Pancreas (tissue), 10 donors: ENCODE measurements at places on chromosomes 3 and 15.

GRCh38 chr3:159263750-159264553 is 462.1 kb downstream of the MFSD1 start:
- DNase-seq, result no peak

GRCh38 chr3:45635475-45636256 is 41.1 kb downstream of the LIMD1 start:
- DNase-seq, result no peak

- DNase-seq, result no peak
Observed at GRCh38 chr3:20405744-20406143, 219.7 kb upstream of the SGO1 start.

- no peak for DNase-seq
Observed at GRCh38 chr3:47890828-47891612, 88.1 kb downstream of the DHX30 start.

GRCh38 chr3:38487323-38487722 is 8.8 kb upstream of the EXOG start:
- DNase-seq, result no peak

DNA sequence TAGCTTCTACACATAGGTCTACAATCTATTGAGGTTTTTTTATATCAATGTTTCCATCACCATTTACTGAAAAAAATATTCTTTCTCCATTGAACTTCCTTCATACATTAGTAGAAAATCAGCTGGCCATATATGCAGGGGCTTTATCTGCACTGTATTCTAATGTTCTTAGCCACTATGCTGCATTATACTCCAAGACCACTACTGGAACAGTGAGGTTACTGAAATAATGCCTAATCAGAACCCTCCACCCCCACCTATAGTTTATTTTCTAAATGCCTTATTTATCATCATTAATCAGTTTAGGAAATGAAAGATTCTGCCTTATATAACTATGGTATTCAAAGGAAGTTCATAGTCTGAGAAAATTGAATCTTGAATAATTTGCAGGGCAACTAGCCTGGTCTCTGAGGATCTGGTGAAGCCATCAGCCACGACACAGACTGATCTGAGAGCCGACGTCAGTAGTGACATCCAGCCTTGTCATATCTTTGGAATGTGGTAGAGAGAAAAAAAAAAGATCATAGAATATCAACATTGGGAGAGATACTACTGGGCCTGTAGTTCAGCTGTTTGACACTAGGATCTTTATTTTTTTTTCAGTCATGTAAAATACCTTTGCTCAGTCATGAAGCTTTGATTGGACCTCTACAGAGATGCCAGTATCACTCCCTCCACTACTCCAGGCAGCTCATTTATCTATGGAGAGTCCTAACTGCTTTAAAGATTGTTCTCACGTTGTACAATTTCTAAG is 66.6 kb downstream of the P3H2 start:
- DNase-seq, result no peak

DNA sequence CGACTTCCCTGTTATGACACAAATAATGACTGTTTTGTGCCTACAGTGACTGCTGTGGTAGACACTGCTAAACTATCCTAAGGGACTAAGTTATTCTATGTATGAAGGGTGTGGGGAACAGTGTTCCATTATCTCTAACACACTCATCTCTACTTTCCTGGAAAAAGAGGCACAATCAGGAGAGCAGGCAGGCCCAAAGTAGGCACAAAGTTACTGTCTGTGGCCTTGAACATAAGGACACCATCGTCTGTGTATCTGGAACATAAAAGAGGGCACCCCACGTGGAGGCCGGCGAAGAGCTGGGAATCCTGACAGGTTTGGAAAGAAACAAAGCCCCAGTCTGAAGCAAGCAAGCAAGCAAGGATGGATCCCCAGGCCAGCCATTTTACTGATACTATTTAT is 1.5 kb downstream of the ABCC5 start:
- no peak for DNase-seq

- DNase-seq, result no peak
Observed at GRCh38 chr3:64299206-64299605, 73.9 kb upstream of the PRICKLE2 start.

- DNase-seq, result no peak
Observed at GRCh38 chr15:31384568-31384967, 57.9 kb downstream of the KLF13 start.

DNA sequence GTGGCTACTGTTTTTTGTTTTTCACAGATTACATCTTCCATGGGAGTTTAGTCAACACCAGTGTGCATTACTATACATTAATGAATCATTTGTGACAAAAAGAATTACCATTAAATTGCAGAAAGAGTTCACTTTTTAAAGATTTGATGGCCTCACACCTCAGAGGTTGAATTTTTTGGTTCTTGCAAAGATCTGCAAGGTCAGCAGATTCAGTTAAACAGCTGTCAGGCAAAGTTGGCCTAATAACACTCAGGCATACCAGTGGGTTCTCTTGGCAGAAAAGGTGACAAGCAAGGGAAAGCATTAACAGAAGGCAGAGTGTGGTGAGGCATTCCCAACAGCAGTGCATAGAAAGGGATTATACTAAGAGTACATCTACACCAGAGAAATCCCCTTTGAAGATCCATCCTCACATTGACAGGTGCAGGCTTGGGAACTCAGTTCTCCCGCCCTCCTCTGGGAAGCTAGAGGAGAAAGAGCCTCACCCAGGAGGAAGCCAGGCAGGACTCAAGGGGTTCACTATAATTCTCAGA is 24.3 kb upstream of the PTX3 start:
- no peak for DNase-seq

GRCh38 chr3:196016059-196016458 is 65.8 kb downstream of the TFRC start:
- DNase-seq, result no peak

DNA sequence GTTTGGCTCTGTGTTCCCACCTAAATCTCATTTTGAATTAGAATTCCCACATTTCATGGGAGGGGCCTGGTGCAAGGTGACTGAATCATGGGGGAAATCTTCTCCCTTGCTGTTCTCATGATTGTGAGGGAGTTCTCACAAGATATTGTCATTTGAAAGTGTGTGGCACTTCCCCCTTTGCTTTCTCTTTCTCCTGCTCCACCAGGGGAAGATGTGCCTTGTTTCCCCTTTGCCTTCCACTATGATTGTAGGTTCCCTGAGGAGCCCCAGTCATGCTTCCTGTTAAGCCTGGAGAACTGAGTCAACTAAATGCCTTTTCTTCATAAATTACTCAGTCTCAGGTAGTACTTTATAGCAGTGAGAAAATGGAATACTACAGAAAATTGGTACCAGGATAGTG is 157.2 kb upstream of the TPRG1 start:
- DNase-seq, result no peak

- no peak for DNase-seq
Observed at GRCh38 chr3:130748981-130749380, 2.4 kb upstream of the PIK3R4 start.

DNA sequence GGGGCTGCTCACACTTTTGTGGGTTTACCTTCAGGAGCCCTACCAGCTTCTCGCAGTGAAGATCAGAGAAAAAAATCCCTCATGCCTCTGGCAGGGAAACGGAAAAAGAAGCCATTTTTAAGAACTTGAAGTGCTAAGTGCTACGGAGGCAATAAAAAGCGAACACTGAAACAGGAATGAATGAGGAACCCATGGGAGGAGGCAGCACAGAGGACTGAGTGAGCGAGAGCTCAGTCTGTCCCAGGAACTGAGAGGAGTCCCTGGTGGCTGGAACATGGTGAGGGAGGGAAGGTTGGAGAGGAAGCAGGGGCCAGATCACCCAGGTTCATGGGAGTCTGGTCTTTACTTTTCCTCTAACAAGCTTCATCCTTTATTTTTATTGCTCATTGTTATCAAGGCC is 228.1 kb upstream of the PROK2 start:
- no peak for DNase-seq

DNA sequence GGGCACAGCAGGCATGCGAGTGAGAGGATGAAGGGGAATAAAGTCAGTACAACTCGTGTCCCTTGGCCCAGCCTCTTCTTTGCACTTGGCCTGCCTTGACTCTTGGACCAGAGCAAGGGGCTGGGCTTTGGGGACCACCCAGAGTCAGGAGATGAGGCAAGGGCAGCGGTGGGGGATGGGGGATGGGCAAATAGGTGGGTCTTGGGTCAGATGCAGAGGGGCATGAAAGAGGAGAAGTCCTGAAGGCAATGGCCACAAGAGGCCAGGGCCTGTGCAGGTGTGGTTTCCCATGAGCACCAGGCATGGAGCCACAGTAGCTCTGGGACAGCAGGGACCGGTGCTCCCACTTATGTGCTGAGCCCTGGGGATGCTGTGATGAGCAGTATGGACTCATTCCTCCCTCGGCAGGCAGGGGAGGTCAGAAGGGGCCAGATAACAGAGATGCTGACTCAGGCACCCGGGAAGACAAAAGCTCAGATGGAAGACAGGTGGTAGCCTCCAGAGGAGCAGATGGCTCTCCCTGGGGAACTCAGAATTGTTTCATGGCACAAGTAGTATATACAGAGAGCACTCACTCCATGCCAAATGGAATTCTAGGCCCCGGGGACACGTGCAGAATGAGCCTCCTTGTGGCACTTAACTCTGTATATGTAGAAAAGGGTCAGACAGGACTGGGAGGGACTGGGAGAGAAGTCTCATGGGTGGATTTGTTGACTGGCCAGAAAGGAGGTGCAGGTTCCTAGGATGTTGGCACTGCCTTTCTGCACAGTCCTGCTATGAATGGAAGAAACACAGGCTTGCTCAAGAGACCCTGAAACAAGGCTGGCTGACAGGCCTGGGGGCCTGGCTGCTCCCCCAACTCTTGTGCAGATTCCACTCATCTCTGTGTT is 14.3 kb downstream of the ZBTB47 start:
- no peak for DNase-seq

GRCh38 chr3:44416031-44417030 is 61.1 kb downstream of the ZNF445 start:
- no peak for DNase-seq

GRCh38 chr15:68152342-68152741 is 52.8 kb downstream of the CALML4 start:
- DNase-seq, result no peak

DNA sequence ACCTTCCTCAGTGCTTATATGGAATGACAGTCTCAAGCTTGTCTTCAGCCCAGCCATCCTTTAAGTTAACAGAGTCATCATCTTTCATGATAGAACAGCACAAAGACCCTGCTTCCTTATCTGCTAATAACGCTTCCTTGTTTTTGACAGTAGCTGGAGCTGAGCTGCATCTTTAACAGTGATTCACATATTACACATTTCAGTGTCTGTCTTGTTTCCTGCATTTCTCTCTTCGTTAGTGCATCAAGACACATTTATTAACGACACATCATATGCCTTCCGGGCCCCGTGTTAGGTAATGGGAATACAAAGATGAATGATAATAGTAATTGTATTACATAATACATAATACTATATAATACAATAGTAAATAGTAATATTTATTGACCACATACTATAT is 30.2 kb upstream of the GREM1 start:
- DNase-seq, result no peak

- no peak for DNase-seq
Observed at GRCh38 chr3:39015418-39015817, 36.3 kb downstream of the SCN11A start.

DNA sequence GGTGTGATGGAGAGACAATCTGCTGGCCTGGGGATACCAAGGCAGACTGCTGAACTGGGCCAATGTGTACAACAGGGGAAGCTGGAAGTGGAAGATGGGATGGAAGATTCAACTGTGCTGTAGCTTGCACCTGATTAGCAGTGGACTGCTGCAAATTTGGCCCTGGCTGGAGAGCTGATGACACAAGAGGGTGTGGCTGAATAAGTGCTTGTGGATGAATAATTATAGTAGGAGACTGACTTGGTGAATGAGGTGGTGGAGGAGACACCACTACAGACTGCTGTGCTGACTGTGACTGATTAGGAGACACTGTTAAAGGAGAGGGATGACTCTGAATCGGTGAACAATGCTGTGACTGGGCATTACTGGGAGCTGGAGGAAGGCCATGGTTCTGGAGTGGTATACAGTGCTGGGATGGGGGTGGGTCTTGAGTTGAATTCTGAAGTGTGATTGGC is 52.5 kb downstream of the PHC3 start:
- no peak for DNase-seq

DNA sequence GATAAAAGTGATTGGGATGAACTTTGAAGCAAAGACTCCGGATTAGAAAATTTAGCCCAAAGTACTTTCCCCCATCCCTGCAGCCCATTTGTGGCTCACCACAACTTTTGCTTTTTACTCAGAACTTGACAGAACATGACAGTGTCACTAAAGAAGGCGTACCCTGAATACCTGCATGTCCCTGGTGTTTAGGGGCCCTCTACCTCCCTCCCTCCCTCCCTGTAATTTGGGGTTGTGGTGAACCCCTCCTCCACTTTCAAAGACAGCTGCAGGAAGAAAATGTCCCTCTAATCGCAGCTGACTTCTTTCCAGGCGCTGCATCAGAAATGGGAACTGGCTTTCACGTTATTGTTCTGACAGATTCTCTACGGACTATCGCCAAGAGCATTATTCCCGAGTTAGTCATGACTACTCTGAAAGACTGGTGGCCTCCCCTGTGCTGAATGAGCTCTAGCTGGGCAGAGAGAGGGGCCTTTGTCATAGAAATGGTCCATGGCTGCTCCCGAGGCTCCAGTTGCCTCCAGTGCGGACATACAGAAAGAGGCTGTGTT is 93.2 kb upstream of the ARHGEF3 start:
- DNase-seq, result no peak

GRCh38 chr3:155727836-155728235 is 17.0 kb downstream of the PLCH1 start:
- no peak for DNase-seq

DNA sequence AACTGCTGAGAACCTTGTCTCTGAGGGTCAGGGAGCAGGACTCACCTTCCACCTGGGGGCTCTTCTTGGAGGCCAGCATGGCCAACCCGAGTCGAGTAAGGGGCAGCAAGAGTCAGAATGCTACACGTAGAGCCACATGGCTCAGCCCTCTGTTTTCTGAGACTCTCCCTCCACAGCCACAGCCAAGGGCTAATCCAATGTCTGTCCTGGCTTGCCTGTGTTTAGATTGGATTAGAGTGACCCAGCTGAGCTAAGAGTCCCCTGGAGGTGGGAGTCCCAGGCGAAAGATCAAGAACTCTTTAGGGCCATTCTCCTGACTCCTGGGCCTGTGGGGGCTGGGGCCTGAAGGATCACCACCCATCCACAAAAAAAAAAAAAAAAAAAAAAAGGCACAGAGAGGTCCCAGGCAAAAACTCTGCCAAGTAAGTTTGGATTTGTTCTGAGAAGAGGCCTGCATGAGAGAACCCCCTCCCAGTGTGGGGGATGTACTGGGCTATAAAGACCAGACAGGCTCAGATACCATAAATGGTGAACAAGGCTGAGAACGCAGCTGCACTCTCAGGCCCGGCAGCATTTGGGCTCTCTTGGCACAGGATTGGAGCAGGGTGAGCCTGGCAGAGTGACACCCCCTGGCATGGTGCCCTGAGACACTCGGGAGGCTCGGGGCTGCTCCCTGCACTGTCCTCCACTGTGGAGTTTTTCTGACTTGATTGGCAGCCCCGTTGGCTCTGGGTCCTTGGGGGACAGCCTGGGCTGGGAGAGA is 88.0 kb upstream of the OSBPL11 start:
- no peak for DNase-seq

GRCh38 chr15:85545752-85546151 is 165.3 kb downstream of the AKAP13 start:
- no peak for DNase-seq
